Thymus (tissue), 14 donors: ENCODE measurements at places on chromosomes 3 and 15.
A peak's percentile ranks its signal among the peaks of the same experiment; 100 is the strongest.

DNA sequence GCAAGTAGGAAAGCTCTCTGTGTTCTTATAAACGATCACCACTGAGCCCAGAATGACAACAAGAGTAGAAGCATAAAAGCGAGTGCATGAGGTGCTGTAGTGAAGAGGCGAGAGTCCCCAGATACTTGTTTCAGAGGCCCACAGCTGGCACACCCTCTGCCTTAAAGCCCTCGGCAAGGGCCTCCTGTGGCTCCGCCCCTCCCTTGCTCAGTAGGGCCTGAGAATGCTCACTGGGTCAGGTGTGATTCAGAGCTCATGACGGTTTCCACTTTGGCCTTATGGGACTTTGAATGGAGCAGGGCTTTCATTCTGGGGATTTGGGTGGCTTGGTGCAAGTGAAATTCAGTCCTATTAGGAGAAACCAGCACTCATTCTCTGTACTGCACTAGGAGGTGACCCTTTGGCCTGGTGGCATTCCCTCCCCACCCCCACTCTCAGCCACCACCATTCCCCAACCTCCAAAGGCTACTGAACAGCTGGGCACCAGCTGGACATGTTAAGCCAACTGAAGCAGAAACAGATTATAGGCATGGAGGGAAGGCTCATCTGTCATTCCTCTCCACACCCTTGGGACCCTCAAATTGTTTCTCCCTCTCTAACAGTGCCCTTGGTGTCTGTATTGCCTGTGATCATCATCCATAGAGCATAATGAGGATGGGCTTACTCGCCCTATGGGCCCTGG lies 109.6 kb upstream of the CTDSPL start:
- no peaks in the 10 kb centered on the region for H3K27me3 ChIP-seq
- no peaks in the 10 kb centered on the region for H3K36me3 ChIP-seq

DNA sequence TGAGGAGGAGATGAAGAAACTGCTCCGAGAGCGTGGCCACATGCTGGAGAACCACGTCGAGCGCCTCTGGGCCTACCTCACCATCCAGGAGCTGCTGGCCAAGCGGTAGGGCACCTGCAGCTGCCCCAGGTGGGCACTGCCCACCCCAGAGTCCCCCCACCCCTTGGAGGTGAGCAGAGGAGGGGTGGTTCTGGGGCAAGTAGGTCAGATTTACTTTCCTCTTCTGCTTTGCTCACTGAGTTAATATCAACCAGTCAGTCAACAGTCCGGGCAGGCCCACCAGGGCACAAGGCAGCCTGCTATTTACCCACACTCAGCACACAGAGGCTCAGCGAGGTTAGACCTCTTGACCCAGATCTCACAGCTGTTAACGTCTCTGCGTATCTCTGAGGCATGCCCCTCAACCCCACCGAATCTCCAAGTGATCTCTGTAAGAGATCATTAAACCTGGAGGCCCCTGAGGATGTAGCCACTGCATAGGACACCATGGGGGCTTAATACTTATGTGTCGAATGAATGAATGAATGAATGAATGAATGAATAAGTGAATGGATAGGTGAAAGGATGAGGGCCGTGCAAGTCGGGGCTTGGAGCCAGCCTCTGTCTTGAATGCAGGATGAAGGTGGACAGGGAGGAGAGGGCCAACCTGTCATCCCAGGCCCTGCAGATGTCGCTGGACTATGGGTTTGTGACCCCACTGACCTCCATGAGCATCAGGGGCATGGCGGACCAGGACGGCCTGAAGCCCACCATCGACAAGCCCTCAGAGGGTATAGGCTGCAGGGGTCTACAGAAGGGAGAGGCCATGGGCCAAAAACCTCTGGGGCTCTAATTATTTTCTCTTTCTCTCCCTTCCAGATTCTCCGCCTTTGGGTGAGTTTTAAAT lies 8.0 kb upstream of the ITIH3 start:
- no peak for DNase-seq
- H3K4me3 ChIP-seq, result no peak overlapping the region
- peaks cover 5% of the 10 kb centered on the region for H3K4me1 ChIP-seq

DNA sequence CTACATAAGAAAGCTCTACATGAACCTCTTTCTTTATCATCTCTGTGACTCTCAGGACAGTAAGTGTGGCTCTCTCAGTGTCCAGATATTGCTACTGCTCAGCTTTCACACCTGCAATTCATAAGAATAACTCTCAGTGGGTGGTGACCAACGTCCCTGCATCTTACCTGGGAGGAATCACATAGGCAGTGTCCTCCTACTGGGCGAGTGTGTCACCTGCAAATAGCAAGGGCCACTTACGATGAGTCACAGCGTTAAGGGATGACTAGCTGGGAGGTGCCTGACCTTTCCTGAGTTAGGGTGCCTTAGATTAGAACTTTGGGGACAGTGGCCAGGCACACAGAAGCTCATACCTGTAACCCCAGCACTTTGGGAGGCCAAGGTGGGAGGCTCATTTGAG lies 90.8 kb upstream of the C3orf80 start:
- no peak for DNase-seq
- H3K27ac ChIP-seq, result no peak overlapping the region
- H3K4me3 ChIP-seq, result no peak overlapping the region
- no peaks in the 10 kb centered on the region for H3K36me3 ChIP-seq
- peaks cover 18% of the 10 kb centered on the region for H3K4me1 ChIP-seq
- H3K27me3 ChIP-seq, result no peaks in the 10 kb centered on the region

DNA sequence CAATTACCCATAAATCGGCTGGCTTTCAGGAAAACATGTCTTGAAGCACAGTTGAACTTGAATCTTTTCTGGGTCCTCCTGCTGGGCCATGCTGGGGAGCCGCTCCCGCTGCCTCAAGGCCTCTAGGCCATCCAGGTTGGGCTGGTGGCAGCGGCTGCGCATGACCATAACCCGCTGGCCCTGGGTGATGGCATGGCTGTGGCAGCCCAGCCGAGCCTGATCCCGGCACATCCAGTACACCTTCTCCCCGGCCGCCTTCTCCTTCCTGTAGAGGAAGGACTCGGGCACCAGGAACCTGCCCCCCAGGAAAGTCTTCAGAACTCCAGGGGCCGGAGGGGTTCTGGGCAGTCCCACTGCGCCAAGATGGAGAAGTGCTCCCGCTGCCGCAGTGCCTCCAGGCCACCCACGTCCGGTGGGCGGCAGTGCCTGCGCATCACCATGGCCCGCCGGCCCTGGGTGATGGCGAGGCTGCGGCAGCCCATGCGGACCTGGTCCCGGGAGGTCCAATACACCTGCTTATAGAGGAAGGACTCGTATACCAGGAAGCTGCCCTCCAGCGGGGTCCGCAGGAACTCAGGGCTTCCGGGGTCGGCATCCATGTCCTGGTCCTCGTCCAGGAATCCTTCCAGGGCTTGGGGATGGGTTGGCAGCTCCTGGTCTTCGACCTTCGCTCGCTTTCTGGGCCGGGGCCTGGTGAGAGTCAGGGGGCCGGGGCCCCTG lies 84.3 kb upstream of the FXR1 start:
- DNase-seq, result no peak
- H3K27me3 ChIP-seq, result no peaks in the 10 kb centered on the region
- no peaks in the 10 kb centered on the region for H3K36me3 ChIP-seq
- no peak overlapping the region for H3K4me3 ChIP-seq

DNA sequence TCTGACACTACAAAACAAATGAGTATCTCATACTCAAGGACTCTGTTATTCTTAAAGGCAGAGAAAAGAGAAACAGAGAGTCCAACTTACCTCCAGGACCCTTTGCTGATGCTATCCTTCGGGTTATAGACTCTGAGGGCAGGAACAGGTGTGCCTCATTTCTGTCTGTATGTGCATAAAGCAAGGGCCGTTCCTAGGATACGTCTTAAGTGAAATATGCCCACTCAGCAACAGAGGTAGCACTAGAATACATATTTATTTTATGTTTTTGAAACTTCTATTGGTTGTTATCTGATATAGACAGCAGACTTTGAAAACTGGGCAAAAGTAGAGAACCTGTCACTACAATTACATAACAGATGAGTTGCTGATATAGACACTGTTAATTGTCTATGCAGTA lies 89.3 kb upstream of the CPNE4 start:
- no peaks in the 10 kb centered on the region for H3K4me1 ChIP-seq
- no peak for DNase-seq
- no peak overlapping the region for H3K4me3 ChIP-seq
- H3K27me3 ChIP-seq, result no peaks in the 10 kb centered on the region

GRCh38 chr15:27133249-27133648 lies 162.3 kb downstream of the GABRG3 start:
- no peaks in the 10 kb centered on the region for H3K4me1 ChIP-seq
- H3K27me3 ChIP-seq, result no peaks in the 10 kb centered on the region
- H3K27ac ChIP-seq, result no peak overlapping the region
- no peak overlapping the region for H3K4me3 ChIP-seq
- DNase-seq, result no peak

GRCh38 chr3:168951884-168952283 lies 711.6 kb downstream of the MECOM start:
- no peaks in the 10 kb centered on the region for H3K4me1 ChIP-seq
- H3K4me3 ChIP-seq, result no peak overlapping the region
- H3K27ac ChIP-seq, result no peak overlapping the region
- H3K36me3 ChIP-seq, result no peaks in the 10 kb centered on the region

GRCh38 chr3:13883681-13884080 lies 3.8 kb upstream of the WNT7A start:
- DNase-seq, result no peak
- peaks cover 60% of the 10 kb centered on the region for H3K27me3 ChIP-seq
- no peak overlapping the region for H3K27ac ChIP-seq
- H3K4me3 ChIP-seq, result no peak overlapping the region
- H3K36me3 ChIP-seq, result no peaks in the 10 kb centered on the region

GRCh38 chr3:182848906-182849305 lies 55.6 kb downstream of the ATP11B start:
- H3K36me3 ChIP-seq, result peaks cover 69% of the 10 kb centered on the region
- H3K4me1 ChIP-seq, result no peaks in the 10 kb centered on the region
- no peak overlapping the region for H3K27ac ChIP-seq
- no peaks in the 10 kb centered on the region for H3K27me3 ChIP-seq
- no peak overlapping the region for H3K4me3 ChIP-seq

DNA sequence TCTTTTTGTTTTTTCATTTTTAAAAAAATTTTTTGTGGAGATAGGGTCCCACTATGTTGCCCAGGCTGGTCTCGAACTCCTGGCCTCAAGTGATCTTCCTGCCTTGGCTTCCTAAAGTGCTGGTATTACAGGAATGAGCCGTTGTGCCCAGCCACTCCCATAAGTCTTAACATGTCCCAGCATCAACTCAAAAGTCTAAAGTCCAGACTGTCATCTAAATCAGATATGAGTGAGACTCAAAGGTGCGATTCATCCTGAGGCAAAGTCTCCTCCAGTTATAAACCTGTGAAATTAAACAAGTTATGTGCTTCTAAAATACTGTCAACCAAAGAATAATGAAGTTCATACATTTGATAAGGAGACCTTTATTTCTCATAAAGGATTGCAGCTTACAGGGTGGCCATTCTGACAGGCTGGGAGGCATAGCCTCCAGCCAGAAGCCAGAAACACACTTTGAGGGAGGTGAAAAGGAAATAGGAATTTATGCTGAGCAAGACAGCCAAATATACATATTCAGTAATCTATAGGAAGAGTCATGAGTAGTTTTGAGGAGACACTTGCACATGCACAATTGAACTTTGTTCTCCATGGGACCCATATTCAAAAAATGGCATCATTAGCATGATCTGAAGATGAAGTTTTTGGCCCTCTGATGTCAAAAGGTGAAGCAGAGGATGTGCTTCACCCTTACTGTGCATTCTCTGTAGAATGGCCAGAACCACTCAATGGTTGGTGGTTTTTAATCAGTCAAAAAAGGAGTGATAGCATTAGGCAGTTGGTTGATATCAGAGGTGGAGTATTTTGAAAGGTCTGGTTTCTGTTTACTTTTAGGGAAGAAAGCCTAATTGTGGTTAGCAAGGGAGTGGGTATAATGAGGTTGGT lies 11.0 kb upstream of the ZNF662 start:
- no peak overlapping the region for H3K4me3 ChIP-seq
- no peaks in the 10 kb centered on the region for H3K36me3 ChIP-seq
- no peak overlapping the region for H3K27ac ChIP-seq
- H3K27me3 ChIP-seq, result no peaks in the 10 kb centered on the region

DNA sequence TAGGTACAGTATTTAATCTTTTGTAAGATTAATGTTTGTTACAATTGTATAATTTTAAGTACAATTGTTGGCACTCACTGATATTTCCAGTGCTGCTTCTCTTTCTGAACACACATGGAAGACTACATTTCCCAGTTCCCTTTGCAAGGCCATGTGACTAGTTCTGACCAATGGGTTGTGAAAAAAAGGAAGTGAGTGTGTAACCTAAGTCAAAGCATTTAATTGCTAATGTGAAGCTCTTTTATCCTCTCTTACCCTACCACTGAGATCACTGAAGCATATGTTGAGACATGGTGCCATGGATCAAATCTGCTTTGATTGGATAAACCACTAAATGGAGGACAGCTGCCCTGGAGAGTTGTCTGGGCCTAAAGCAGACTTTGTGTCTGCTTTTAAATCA lies 83.9 kb upstream of the PLXND1 start:
- H3K27me3 ChIP-seq, result no peaks in the 10 kb centered on the region
- DNase-seq, result peak; percentile 89

DNA sequence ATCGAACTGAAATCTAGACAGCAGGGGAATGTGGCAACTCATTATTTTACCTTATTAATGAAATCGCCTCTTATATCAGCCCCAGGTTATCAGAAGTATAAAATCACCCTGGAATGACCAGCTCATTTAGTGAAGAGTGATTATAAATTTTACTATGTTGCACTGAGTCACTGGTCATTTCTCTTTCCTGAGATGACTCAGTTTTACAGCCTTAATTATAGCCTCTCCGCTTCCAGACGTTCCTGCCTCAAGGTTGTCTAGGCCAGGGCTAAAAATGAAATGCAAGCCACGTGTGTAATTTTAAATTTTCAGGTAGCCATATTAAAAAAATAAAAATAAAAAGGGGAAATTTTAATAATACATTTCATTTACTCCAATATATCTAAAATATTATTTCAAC lies 33.3 kb downstream of the DET1 start:
- no peak for DNase-seq
- no peak overlapping the region for H3K4me3 ChIP-seq
- no peaks in the 10 kb centered on the region for H3K4me1 ChIP-seq

GRCh38 chr3:124033360-124034015 lies 41.6 kb upstream of the ROPN1 start:
- DNase-seq, result no peak
- H3K4me1 ChIP-seq, result no peaks in the 10 kb centered on the region
- peaks cover 46% of the 10 kb centered on the region for H3K27me3 ChIP-seq
- no peak within 1 kb of the TSS for H3K27ac ChIP-seq
- peak within 1 kb of the TSS; percentile 36 for H3K4me3 ChIP-seq
